H1 (cell line): ENCODE measurements at places on chromosomes 11 and 22. TPM values are rescaled to one million over a fixed set of nuclear protein-coding genes. Genes with fewer than 3 reads are reported as not detected.

The KCNJ4 gene
- polyA plus RNA-seq: 1.4 TPM in 2 replicates

The VPREB1 gene
- not detected in 2 replicates for polyA plus RNA-seq

The ANO9 gene
- 20.7 and 24.6 TPM in 2 replicates for polyA plus RNA-seq

The TTLL1 gene
- 13.8 and 17.3 TPM in 2 replicates for polyA plus RNA-seq

The UCP3 gene
- polyA plus RNA-seq: 0.67 and 0.85 TPM in 2 replicates

The MB gene
- polyA plus RNA-seq: 1.5 and 1.7 TPM in 2 replicates

The SCN4B gene
- polyA plus RNA-seq: 4.1 and 4.9 TPM in 2 replicates

The OR5D16 gene
- not detected in 2 replicates for polyA plus RNA-seq

The PI4KA gene
- 22.5 and 28.3 TPM in 2 replicates for polyA plus RNA-seq

The DGAT2 gene
- 5.9 and 8.5 TPM in 2 replicates for polyA plus RNA-seq

The ELMOD1 gene
- 0.47 and 0.63 TPM in 2 replicates for polyA plus RNA-seq

The C11orf98 gene
- polyA plus RNA-seq: 68.0 and 72.1 TPM in 2 replicates

The ACAT1 gene
- polyA plus RNA-seq: 19.0 and 30.9 TPM in 2 replicates

The FIBIN gene
- polyA plus RNA-seq: 0.22 and 0.38 TPM in 2 replicates

The FXYD6 gene
- 117 and 151 TPM in 2 replicates for polyA plus RNA-seq

The PHLDA2 gene
- polyA plus RNA-seq: 7.6 and 11.6 TPM in 2 replicates

The CRYBB3 gene
- 0.44 and 0.63 TPM in 2 replicates for polyA plus RNA-seq

The SLC22A12 gene
- polyA plus RNA-seq: not detected in 2 replicates

The MAJIN gene
- not detected in 2 replicates for polyA plus RNA-seq

The TRIM48 gene
- not detected in 2 replicates for polyA plus RNA-seq

The LGALS12 gene
- 2.9 and 3.2 TPM in 2 replicates for polyA plus RNA-seq

The OR8A1 gene
- not detected in 2 replicates for polyA plus RNA-seq

The SEPTIN3 gene
- polyA plus RNA-seq: 39.7 and 52.9 TPM in 2 replicates

The DDI1 gene
- polyA plus RNA-seq: not detected in 2 replicates

The SLN gene
- not detected in 2 replicates for polyA plus RNA-seq
